Activated CD4-positive, CD25-positive, alpha-beta regulatory T cell treated with anti-CD3 and anti-CD28 coated beads, Interleukin-2, amount 50 U/mL, for 16 hours (primary cell): ENCODE measurements at places on chromosomes 12 and 14.

- no peak for DNase-seq
Measured at GRCh38 chr14:33287189-33287588, 348.5 kb downstream of the NPAS3 start.

DNA sequence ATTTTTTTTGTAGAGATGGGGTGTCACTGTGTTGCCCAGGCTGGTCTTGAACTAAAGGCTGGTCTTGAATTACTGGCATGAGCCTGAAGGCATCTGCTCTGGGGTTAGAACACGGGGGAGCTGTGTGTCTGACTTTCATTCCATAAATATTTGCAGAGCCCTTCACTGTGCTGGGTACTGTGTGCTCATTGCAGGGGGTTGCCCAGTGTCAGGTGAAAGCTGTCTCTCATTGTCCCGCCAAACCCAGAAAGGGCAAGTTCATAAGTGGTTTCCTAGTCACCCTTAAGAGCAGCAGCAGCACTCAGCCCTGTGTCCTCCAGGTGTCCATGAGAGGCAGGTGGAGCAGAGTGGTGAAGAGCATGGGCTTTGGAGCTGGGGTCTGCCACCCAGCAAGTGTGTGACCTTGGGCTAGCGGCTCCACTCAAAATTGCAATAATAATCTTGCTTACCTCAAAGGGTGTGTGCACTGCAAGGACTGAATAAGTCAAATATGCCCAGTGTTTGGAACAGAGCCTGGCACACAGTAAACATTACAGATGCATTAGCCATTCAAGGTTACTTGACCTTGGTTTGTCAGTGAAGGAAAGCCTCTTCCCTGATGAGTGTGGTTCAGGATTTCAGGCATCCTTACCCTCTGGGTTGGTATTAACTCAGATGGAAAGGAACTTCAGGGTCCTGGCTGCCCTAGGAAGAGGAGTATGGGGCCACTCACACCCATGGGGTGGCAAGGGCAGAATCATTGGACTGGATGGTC is 4.4 kb upstream of the SMIM41 start:
- no peak for DNase-seq

DNA sequence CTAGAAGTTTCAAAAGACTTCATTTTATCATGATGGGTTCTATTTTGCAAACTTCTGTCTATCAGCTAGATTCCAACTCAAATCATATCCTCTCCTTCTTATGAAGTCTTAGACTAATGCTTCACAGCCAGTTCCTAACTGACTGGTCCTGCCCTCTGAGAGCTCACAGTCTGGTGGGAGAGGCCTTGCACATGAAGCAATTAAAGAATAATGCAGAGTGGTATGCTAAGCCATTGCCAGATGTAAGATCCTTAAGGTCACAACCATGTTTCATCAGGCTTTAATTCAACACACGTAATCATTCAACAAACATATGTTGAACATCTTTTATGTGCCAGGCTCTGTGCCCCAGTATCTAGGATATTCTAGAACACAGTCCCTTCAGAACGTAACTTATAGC is 125.8 kb upstream of the TMPO start:
- DNase-seq = no peak

GRCh38 chr14:95117937-95118721 is 39.2 kb downstream of the DICER1 start:
- no peak for DNase-seq

DNA sequence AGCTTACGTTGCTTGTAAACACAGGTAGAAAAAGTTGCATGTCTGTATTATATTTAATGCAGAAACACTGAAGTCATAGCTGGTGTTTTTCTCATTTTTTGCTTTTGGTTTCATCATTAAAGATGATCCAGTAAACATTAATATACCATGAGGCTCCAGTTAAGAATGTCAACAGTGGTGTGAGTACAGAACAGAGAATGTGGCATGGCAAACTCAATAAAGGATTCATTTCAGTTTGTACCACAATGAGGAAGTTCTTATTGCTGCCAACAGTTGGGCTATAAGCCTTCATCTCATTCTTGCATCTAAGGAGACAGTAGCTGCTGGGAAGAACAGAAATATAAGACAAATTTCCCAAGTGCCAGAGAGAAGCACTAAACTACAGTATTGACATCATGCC is 72.1 kb upstream of the ST8SIA1 start:
- no peak for DNase-seq

GRCh38 chr12:90199006-90199405 is 490.4 kb upstream of the ATP2B1 start:
- DNase-seq = no peak
